Fibroblast of villous mesenchyme (primary cell): ENCODE measurements at places on chromosomes 12 and 14.

DNA sequence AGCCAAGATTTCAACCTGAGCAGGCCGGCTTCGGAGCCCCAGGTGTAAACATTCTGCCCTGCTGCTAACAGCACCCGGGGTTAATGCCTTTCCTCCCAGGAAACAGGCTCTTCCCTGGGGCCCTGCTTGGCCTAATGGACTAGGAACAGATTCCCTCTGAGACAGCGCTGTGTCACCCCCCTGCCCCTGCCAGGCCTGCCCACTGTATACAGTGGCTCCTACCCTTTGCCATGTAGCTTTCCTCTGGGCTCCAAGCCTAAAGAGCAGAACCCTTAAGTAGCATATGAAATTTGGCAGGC, 28.3 kb upstream of the BCDIN3D start:
- no peak for DNase-seq

GRCh38 chr14:22847661-22848341, 11.4 kb downstream of the MMP14 start:
- DNase-seq = peak; percentile 90

- peak; percentile 99 for DNase-seq
These were observed at the start of gene RBM25 for GRCh38 chr14:73058224-73058921. Gene RBM25 (plus strand): TSS chr14:73058534. CDS start chr14:73071642, 13,108 bp downstream.

DNA sequence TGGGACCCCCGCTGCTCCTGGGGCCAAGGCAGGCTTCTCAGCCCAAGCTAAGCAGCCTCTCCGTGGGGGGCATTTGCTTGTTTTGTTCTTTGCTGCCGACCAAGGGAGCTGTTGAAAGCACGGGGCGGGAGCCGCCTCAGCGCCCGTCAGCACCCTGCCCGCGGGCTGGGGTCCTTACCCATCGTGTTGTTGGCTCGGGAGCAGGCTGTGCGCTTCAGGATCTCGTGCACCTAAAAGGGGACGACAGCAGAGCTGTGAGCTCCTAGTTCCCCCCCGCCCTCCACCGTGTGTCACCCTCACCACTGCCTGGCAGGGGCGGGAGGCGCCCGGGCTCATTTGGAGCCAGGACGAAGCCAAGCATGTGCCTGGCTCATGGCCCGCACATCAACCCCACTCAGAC, 117.5 kb downstream of the ANO2 start:
- DNase-seq = no peak

- DNase-seq = no peak
These were observed 353.9 kb downstream of the PCNX1 start for GRCh38 chr14:71261206-71261605.

GRCh38 chr14:94469261-94469660, 6.7 kb downstream of the SERPINA9 start:
- DNase-seq = no peak

DNA sequence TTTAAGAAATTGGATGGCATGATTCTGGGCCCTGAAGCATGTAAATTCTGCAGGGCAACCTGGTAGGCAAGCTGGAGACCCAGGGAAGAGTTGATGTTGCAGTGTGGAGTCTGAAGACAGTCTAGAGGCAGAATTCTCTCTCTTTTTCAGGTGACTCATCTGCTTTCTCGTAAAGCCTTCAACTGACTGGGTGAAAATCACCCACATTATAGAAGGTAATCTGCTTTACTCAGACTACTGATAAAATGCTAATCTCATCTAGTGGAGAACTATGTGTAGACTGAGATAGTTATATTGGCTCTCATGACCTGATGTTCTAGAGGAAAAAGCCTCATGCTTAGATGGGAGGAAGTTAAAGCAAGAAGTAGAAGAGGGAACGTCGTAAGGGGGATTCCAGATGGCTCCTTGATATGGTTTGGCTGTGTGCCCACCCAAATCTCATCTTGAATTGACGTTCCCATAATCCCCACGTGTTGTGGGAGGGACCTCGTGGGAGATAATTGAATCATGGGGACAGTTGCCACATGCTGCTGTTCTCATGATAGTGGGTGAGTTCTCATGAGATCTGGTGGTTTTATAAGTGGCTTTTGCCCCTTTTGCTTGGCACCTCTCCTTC, 723.8 kb downstream of the BCL11B start:
- no peak for DNase-seq

- no peak for DNase-seq
These were observed 79.1 kb downstream of the KCNK10 start for GRCh38 chr14:88243946-88244345.

GRCh38 chr14:103230021-103230420, 104.0 kb upstream of the EIF5 start:
- no peak for DNase-seq

DNA sequence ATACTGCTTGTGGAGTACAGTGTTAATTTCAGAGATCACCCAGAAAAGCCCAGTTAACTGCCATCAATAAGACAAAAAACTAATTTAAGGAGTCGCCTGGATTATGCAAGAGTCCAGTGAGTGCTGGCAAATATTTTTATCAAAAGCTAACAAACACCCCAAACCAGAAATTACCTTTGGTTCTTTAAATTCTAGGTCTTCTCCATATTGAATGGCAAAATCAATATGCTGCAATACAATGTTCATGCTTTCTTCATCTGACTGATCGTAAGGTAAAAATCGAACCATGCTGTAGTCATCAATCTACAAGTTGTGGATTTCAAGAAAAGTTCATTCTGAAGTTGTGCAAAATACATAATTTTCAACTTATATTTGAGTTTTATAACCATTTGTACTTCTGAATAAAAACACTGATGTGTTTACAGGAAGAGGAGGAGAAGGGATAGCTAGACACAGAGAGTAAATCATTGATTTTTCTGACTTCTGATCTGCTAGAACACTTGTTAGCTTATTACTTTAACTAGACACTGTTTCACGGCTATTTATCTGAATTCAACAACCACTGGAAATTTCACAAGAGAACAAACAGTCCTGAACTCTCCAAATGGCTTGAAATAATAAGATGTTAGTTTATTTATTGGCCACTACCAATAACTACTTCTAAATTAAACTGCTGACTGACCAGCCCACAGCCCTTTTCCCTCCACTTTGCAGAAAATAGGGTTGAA, 3.6 kb upstream of the ARPC3 start:
- no peak for DNase-seq

DNA sequence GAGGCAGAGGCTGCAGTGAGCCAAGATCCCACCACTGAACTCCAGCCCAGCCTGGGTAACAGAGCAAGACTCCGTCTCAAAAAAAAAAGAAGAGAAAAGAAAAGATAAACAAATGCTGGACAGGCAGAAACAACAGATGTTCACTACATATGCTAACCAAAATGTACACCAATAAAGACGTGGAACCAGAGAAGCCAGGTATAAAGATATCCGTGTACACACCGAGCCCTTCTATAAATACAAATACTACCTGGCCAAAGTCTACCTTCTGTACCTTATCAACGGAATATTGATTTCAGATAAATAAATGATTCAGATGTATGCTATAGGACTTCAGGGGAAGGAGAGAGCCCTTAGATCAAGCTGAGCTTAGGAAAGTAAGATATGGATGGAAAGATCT, 10.8 kb upstream of the KRT8 start:
- no peak for DNase-seq

DNA sequence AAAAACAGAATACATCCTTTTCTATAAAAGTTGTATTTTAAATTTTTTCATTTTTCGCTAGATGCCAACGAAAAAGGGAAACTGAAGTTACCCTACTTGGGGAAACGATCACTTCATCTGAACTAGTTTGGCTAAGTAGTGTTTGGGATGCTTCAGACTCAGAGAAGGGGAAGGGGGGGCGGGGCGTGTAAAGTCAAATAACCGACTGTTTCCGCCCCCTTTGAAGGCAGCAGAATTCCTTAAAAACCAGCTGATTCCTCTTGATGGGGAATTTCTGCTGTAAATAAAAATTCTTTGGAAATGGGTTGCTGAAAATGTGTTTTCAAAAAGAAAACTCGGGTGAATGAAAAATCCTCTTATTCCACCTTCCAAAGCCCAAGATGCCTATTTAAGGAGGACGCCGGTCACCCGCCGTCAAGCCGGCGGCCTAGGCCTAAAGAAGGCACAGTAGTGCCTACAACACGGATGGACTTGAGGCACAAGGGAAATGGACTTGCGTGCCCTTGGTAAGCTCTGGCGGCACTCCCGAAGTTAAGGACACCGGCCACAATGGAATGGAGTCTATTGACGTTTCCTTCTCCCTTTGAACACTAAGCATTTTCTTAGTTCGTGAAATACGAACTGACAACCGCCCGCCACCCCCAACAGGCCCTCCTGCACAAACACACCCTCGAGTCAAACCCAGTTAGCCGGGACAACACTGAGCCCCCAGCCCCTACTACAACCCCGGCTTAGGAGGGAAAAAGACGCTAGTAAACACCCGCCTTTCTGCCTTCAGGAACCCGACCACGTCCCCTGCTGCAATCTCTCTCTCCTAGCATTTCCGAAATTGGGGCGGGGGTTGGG, 1.9 kb downstream of the ATXN2 start:
- DNase-seq = peak; percentile 65
